Right cardiac atrium (tissue), 5 donors: ENCODE measurements at places on chromosomes 4 and X. TPM values are rescaled to one million over a fixed set of nuclear protein-coding genes. Genes with fewer than 3 reads are reported as not detected.

- DNase-seq = no peak
Observed at GRCh38 chr4:100781435-100781834, 263.6 kb upstream of the EMCN start.

Gene DTHD1
- total RNA-seq = 0.39 TPM

Gene TFE3
- 37.8 TPM for total RNA-seq

DNA sequence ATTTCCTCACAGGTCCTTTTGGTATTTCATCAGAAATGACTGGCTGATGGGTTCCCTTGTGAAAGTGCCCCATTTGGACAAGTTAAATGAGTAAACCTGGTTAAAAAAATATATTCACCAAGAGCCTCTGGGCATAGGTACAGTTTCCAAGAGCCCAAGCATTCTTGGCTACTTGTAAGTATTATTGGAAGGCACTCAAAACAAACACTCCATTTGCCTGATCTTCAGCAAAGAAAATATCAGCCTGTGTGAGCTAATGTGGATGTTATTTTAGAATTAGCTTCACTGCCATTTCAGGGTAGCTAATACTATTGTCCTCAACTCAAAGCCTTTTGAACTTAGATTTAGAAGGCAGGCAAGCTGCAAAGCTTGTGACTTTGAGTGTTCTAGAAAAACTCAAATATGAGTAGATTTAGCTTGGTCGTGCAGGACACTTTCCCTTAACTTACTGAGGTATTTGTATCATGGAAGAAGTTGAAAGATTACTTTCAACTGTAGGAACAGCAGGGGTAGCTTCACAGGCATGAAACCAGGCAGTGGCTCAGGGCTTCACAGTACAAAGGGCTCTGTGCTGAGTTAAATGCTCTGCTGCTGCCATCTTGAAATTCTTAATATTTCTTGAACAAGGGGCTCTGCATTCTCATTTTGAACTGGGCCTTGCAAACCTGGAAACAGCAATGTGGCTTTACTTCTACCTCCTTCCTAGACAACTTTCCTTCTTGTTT lies 177.2 kb downstream of the AMELX start:
- DNase-seq = no peak

GRCh38 chr4:113943863-113944262 lies 35.6 kb downstream of the ARSJ start:
- DNase-seq = no peak

DNA sequence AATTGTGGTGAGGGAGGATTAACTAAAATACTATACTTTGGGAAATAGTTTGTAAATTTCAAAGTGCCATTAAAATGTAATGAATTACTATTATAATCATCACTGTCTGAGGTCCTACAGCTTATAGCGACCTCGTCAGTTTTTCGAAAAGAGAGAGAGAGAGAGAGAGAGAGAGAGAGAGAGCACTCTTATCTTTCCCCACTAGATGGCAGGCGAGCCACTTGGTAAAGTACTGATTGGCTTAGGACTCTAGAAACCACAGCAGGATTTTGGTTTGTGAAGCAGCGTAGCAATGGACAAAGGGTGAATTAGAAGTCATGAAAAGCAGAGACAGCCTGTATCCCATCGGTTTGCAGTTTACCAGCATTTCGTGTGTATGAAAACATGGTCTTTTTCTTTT lies 52.5 kb downstream of the LINC00632 start:
- no peak for DNase-seq

- DNase-seq = no peak
Observed at GRCh38 chr4:95107635-95108034, 349.9 kb downstream of the BMPR1B start.

DNA sequence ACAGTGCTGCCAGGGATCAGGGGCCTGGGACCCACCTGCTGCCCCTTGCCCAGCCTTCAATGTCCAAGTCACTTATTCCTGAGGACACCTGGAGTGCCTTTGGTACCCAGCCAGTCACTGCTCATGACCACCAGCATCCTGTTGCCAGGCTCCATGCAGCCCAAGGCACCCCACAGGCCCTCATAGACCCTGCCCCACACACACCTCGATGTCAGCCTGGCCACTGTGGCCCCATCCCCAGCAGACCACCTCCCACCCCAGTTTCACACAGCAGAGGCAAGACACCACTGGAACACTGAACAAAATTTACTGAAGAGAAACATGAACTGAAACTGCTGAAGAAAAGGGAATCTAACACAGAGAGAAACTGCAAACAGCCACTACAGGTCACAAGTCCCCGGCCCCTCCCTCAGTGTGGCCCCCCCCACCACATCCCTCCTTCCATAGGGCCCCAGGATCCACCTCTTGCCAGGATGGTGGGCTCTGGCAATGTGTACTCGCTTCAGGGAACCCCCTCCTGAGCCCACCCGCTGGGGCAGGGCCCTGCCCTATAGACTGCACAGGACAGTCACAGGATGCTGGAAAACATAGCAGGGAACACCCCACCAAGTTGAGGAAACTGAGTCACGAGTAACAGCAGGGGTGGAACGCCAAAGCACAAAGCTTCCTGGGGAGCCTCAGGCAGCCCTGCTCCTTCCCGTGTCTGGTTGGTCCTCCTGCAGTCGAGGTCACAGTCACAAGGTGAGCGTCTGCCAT lies 5.2 kb downstream of the PNMA5 start:
- peak; percentile 56 for DNase-seq

Gene HSD17B13
- total RNA-seq = 0.09 TPM

GRCh38 chr4:164924670-164925238 lies 47.8 kb downstream of the APELA start:
- no peak for DNase-seq

Gene COX7B2
- total RNA-seq = not detected

- DNase-seq = peak; percentile 85
Observed at GRCh38 chr4:40629401-40630334, at the start of gene RBM47. Gene RBM47 (minus strand): TSS chr4:40629864. CDS start chr4:40438893, 190,971 bp downstream.

Gene TMEM35A
- total RNA-seq = 0.43 TPM

Gene CHRDL1
- total RNA-seq = 20.8 TPM

DNA sequence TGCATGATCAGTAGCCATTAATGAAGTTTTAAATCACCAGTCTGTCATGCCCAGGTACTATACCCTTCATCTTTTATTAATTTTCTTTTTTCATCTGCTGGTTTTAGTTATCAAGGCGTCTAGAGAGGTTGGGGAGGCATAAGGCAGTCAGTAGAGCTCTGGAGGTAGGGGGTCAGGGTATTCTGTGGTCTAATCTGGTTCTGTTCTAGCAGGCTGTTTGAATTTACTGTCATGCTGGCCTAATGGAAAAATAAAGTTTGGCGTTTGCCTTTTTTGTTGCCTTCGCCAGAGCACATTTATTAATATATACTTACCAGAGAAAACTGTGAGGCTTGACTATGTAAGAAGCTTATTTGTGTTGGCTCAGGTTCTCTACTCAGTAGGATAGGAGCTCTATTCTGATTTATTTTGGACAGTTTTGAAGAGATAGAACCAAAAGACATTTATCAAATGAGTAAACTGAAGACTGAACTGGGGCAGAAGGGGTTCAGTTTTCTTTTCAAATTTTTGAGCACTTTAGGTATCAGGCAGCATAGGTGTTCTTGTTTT lies 46.9 kb downstream of the TMEM131L start:
- DNase-seq = no peak

DNA sequence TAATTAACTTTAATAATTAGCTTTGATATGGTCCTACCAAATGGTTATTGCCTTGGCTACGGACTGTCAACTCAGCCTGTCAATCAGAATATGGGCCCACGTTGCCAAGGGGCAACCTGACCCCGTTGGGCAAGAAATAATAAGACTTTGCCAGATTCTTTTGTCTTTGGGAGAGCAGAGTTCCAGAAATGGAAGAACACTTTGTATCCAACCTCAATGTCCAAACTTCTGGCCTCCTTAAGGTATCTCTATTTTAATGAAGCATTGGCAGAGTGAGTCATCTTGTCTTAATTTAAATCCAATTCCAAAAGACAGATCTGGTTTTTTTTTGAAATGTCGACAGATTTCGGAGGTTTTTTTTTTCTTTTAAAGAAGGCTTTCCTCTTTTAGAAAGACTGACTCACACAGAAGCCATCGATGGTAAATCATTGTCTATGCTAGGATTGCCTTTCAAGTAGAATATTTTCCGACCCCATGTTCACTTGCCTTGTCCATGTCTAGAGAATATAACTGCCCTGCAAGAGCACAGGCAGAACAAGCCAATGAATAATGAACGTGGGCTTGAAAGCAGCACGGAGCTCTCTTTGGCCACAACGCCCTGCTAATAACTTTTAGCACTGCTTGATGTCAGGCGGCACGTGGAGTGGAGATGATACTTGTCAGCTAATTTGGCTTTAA lies 190.3 kb upstream of the GATB start:
- no peak for DNase-seq

DNA sequence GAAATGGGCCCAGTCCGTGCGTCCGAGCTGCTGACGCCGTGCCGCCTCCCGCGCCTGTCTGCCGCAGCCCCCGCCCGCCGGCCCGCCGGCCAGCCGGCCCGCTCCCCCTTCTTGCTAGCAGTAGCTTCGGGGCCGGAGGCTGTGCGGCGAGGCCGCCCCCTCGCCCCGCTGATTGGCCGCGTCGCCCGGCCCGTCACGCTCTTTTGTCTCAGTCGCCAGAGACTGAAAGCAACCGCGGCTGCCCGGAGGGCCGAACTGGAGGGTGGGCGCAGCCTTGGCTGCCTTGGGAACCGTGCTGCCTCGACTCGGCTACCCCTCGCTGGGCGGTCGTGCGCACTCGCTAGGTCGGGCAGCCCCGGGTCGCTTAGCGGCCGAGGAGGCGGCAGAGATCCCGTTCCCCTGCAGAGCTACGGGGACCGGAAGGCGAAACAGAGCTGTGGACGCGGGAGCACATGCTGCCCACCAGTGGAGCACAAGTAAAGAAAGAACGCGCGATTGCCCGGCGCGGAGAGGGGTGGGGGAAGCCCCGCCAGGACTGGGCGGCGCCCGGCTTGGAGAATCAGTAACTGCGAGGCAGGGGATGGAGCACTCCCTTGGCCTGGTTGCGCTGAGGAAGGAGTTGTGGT lies at the start of gene ZCCHC18:
Gene ZCCHC18 (plus strand): TSS at position 198 of the 626 bp plus-strand sequence. CDS start 1,589 bp downstream, outside the sequence.
- peak; percentile 84 for DNase-seq

- DNase-seq = no peak
Observed at GRCh38 chr4:36824682-36825081, 419.9 kb upstream of the NWD2 start.

GRCh38 chr4:176718881-176719280 lies 73.8 kb downstream of the VEGFC start:
- no peak for DNase-seq

DNA sequence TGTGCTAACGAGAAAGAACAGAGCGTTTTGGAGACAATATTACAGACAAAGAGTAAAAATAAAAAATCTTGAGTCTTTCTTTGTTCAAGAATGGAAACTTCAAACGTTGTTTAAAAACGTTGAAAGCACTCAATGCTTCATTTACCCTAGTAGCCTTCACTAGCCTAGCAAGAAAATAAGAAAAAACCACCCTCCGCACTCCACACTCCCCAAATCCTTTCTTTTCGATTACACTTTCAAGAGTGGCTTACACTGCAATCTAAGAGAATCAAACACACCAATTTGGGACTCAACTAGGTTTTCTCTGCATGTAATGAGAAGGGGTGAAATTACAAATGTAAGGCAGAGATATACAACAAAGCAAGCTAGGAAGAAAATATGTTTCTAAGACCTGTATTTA lies 4.7 kb downstream of the TMSB4X start:
- DNase-seq = no peak

Gene GRIA3
- 3.1 TPM for total RNA-seq

Gene PDE6B
- total RNA-seq = 6.8 TPM

Gene GAR1
- total RNA-seq = 10.1 TPM
